ENCODE measurements at places on chromosomes 1 and 21.

DNA sequence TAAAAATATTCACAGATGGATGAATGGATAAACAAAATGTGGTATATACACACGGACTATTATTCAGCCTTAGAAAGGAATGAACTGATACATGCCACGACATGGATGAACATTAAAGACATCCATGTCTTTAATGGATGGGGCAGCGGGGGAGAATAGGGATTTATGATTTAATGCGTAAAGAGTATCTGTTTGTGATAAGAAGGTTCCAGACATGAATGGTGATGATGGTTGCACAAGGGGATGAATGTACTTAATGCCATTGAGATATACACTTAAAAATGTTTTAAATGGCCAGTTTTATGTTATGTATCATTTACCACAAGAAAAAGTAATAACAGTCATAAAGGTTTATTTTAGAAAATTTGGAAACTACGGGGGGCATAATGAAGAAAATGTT lies 108.6 kb upstream of the WLS start:
- no peak for DNase-seq

GRCh38 chr1:33298623-33299277 lies 22.1 kb downstream of the A3GALT2 start:
- no peak for DNase-seq

- DNase-seq = no peak
Observed at GRCh38 chr21:25934130-25934529, 199.4 kb downstream of the GABPA start.

DNA sequence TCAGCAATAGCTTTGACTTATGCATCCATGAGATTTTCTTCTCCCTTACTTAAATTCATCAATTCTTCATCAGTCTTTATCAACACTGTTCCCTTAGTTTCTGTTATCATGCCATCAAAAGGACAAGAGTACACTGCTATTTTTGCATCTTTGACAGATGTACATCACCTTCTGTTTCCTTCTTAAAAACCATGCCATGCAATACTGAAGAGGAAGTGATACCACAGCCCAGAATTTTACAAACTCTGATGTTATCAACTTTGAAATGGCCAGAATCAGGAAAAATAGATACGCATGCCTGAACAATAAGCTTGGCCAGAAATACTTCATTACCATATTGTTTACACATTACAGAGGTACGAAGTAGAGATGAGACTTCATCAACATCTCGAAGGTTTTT lies 21.1 kb downstream of the FMO5 start:
- no peak for DNase-seq

DNA sequence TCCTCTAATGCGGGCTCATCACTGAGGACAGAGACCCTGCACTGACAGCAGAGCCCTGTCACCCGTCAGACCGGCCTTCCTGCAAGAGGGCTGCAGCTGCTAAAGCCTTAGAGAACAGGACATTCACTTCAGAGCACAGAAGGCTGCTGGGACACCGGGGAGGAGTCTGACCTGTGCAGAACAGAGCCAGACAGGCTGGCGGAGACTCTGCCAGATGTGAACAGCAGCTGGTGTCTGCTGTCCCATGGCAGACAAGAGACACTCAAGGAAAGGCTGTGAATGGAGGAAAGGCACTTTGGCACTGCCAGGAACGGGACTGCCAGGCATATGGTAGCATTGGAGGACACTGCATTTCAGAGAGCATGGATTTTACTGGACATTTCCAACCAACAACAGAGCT lies 21.4 kb downstream of the MRAP start:
- no peak for DNase-seq

- no peak for DNase-seq
Observed at GRCh38 chr1:240152611-240153297, 61.1 kb downstream of the FMN2 start.

GRCh38 chr1:169108863-169109560 lies 2.5 kb downstream of the ATP1B1 start:
- no peak for DNase-seq

GRCh38 chr1:201226859-201227488 lies 36.4 kb downstream of the IGFN1 start:
- DNase-seq = no peak

DNA sequence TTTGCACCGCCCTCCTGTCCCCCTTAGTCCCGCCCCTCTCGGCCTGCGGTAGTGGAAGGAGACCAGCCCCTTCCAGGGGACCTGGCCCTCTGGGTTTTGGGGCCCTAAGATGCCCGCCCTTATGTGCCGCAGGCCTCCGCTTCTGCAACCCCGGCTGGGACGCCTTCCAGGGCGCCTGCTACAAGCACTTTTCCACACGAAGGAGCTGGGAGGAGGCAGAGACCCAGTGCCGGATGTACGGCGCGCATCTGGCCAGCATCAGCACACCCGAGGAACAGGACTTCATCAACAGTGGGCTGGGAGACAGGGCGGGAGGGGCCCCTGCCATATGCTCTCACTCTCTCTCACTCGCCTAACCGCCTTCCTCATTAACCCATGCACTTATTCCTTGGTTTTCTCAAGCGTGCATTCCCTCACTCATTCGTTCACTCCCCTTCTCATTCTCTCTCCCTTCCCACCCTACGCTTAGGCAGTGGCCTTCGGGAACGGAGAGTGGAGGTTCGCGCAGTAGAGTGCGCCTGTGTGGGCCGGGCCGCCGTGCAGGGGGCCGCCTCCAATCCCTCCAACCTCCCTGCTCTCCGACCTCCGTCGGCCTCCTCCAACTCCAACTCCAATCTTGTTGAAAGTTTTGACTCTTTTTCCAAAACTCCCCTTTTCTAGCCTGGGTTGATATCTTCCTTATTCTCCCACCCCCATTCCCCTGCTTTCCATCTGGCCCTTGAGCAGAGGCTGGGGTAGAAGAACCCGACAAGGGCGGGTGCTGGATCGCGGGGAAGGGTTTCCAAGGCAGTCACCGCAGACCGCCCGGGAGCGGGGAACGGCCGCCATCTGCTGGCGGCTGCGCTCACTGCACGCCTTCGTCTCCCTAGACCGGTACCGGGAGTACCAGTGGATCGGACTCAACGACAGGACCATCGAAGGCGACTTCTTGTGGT lies 15.2 kb downstream of the BCAN start:
- DNase-seq = no peak

GRCh38 chr1:36859926-36860325 lies 174.4 kb downstream of the GRIK3 start:
- DNase-seq = no peak

- no peak for DNase-seq
Observed at GRCh38 chr1:162168261-162168660, 98.8 kb downstream of the NOS1AP start.

DNA sequence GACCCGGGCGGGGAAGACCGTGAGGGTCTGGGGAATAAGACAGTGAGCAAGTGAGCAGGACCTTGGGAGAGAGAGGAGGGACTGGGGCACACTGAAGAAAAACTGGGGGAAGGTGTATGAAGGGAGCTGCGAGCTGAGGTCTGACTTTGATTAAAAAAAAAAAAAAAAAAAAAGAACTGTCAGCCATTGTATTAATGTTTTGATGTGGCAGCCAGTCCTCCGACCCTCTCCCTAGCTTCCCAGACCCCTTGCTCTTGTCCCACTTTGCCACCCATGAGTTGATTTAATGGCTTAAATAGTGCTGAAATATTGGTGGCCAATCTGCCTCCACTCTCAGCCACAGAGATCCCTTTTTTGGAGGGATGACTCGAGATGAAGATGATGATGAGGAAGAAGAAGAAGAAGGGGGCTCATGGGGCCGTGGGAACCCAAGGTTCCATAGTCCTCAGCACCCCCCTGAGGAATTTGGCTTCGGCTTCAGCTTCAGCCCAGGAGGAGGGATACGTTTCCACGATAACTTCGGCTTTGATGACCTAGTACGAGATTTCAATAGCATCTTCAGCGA lies 652 bp downstream of the HAX1 start:
- no peak for DNase-seq

- no peak for DNase-seq
Observed at GRCh38 chr1:10173582-10173981, 36.8 kb upstream of the KIF1B start.

- DNase-seq = no peak
Observed at GRCh38 chr1:72018562-72018961, 263.8 kb downstream of the NEGR1 start.

- DNase-seq = no peak
Observed at GRCh38 chr1:157542676-157543075, 9.6 kb downstream of the FCRL5 start.

DNA sequence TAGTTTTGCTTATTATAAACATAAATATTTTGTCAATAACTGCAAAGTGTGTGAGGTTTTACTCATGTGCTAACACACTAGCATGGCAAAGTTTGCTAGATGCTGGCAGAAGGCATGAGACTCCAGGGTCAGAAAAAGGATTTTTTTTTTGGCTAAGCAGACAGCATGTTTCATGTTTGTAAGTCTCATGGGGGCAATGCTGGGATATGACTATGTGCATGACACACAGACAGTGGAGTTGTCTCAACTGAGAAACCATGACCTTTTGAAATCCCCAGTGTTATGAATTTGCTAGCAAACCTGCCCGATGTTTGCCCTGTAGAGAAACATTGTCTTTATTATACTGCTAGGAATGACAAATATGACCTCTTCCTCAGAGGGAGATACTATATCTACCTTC lies 448.2 kb downstream of the BRINP3 start:
- no peak for DNase-seq

DNA sequence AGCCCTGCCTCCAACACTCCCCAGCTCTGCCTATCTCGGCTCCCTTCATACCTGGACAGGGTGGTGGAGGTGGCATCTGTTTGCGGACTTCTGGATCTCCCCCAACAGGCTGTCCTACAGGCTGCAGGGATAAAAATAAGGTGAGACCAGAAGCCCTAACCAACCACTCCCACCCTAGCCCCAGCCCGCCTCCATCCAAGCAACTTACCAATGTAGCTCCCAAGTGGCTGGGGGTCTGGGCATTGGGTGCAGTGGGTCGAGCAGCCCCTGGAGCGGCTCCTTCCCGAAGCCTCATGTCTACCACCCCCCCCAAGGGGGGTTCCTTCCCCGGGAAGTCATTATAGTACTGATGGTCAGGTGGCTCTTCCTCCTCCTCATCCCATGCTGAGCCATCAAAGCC lies 4.4 kb downstream of the SHC1 start:
- no peak for DNase-seq

DNA sequence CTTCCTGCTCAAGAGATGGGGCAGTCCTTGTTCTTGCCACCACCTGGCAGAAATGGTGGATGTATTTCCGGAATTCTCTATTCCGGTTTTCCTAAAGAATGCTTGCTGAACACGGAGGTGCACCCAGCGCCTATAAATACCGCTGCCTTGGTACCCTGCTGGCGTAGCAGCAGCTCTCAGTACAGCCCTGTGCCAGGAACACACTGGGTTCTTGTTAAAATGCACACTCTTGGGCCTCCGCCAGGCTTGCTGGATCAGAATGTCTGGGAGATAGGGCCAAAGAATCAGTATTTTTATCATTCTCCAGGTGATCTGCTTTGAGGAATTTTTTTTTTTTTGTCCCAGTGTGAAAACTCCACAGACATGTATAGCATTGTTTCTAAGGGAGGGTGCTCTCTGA lies 54.2 kb downstream of the IGSF5 start:
- no peak for DNase-seq

DNA sequence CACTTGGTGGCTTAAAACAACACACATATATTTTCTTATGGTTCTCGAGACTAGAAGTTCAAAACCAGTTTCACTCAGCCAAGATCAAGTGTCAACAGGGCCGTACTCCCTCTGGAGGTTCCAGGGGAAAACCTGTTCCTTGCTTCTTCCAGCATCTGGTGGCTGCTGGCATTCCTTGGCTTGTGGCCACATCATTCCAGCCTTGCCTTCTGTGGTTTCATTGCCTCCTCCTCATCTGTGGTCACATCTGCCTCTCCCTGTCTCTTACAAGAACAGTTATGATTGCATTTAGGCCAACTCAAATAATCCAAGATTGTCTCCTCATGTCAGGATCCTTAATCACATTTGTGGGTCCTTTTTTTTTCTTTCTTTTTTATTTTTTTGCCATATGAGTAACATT lies 240.7 kb upstream of the HOOK1 start:
- DNase-seq = no peak

DNA sequence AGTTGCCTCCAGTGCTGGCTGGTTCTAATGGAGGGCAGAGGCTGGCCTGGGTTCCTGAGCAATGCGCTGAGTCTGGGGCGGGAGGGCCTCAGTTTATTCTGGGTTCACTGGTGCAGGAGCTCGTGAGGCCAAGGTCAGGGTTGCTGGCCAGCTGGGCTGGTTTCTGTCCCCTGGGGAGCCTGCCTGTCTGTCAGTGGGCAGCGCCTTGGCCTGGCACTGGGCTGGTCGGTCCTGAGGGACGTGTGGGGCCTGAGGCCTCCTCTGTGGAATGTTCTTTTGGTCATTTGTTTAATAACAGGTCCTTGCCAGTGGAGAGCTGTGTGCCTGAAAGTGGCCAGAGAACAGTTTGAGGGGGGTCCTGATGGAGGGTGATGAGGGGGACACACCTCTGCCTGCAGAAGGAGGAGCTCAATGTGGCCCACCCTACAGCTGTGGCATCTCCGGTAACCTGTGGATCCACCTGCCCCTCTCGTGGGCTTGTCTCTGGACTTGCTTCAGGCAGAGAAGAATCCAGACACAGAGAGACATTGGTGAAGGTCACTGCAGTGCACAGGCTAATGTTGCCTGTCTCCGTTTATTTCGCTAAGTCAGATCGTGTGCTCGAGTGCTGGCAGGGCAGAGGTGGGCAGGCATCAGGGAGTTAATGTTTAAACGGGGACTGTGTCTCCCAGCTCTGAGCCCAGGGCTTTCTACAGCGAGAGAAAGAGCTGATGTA lies 34.6 kb downstream of the COQ8A start:
- DNase-seq = no peak

GRCh38 chr1:234571702-234572101 lies 38.3 kb downstream of the IRF2BP2 start:
- DNase-seq = no peak

DNA sequence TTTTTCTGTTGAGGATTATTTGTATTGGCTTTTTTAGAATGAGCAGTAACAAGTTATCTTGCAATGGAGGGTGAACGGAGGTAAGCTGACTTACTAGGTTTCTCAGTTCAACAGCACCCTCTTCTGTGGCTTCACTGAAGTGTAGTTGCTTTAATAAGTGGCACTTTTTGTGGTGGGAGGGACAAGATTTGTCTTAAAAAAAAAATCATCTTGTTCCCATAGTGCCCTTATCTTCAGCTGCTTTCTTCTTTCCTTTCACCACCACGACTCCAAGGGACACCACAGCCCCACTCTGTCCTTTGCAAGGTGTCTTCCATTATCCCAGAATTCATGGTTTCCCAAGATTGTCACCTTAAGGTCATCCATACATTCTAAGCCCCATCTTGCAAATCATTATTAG lies 92.9 kb downstream of the PIGK start:
- peak; percentile 16 for DNase-seq

- DNase-seq = no peak
Observed at GRCh38 chr1:38524025-38524641, 335.4 kb downstream of the RRAGC start.

GRCh38 chr1:212186427-212187207 lies 98.6 kb upstream of the PPP2R5A start:
- no peak for DNase-seq

GRCh38 chr1:77044133-77044849 lies 174.9 kb downstream of the PIGK start:
- DNase-seq = no peak

Measured in NCI-H1930 (cell line).